ELR (cell line): ENCODE measurements at places on chromosomes 7 and 10.

DNA sequence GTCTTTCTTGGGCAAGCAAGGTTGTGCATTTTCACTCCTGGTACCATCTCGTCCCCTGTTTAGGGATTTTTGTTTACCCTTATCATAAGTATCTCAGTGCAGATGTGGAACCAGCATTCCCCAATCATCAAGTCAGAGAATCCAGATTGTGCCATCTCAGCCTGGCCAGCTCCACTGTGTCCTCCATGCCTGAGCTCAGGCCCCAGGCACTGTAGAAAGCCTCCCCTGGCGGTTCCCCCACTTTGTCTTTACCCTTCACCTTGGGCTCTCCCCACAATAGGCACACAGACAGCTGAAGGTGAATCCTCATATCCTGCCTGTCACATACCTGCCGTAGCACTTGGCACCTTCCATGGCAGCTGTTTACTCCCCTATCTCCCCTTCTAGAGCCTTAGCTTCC, 264.7 kb upstream of the NFE2L3 start:
- no peak for DNase-seq

GRCh38 chr7:12257582-12257981, 46.5 kb downstream of the TMEM106B start:
- peak; percentile 66 for DNase-seq

- DNase-seq: no peak
Measured at GRCh38 chr7:158023681-158024350, 563.8 kb downstream of the PTPRN2 start.

DNA sequence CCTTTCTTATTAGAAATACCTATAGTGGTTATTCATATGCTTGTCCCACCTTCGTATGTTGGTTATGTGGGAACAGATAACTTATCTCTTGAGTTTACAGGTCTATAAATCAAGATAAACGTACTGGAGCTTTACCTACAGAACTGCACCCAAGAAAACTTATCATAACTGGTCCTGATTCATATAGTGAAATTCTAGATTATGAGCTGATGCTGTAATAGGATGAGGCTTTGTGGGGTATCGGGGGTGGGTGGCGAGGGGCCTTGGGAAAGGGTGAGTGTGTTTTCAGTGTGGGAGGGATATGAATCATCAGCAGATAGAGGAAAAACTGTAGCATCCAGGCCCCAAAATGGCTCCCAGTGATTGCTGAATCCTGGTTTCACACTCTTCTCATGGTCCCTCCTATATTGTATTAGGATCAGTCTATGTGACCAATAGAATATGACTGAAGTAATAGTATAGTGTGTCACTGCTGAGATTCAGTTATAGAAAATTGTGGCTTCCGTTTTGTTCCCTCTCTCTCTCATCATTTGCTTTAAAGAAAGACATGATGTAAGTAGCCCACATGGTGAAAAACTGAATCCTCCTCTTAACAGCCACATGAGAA, 706.8 kb upstream of the LRRTM3 start:
- no peak for DNase-seq

- DNase-seq: no peak
Measured at GRCh38 chr10:23200997-23201652, 9.0 kb downstream of the PTF1A start.

GRCh38 chr7:84948634-84949033, 238.2 kb downstream of the SEMA3D start:
- no peak for DNase-seq

DNA sequence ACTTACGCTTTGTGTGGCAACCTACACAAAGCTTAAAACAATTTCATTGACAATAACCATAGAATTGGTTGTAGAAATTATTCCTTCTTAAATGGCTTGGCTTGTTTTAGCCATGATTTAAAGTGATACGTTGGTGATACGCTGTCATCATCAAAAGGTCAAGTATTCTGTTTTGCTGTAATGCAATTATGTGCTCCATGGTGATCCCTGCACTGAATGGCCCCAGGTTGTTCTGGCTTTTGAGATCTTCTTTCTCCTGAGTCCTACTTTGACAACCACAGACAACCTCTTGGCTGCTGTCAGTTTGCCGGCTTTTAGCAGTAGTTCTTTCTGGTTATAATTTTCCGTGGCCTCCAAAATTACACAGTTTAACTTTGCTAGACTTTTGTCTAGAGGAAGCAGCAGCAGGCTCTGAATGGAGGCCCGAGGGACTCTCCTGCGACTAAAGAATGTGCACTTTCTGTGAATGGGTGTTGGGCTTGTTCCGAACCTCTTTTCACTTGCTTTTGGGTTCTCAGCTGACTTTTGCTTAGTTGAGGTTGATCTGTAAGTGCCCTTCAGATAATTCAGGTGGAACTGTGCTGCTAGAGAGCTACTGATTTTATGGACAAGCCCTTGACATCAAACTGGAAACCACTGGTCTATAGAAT, 104.7 kb downstream of the TMEM178B start:
- no peak for DNase-seq

GRCh38 chr10:89421018-89421476, 6.7 kb downstream of the IFIT5 start:
- no peak for DNase-seq

DNA sequence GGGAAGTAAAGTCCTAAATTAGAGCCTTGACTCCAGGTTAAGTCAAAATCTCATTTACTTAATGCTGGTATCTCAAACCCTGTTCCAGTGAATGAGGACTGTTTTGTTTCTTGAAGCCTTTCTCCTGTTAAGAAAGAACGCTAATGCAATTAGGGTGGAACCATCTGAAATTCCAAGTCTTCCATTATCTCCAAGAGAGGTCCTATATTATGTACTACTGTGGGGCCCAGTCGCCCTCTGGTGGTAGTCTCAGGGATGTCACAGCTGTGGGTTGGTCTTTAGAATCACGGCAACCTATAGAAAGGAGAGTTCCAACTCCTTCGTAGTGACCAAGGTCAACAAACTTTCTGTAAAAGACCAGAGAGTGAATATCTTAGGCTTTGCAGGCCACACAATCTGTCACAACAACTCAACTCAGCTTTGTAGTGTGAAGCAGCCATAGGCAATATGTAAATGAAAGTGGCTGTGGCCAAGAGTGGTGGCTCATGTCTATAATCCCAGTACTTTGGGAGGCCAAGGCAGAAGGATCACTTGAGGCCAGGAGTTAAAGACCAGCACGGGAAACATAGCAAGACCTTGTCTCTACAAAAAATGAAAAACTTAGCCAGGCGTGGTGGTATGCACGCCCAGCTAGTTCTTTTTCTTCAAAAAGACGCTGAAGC, 9.3 kb downstream of the RPP38 start:
- peak; percentile 79 for DNase-seq

DNA sequence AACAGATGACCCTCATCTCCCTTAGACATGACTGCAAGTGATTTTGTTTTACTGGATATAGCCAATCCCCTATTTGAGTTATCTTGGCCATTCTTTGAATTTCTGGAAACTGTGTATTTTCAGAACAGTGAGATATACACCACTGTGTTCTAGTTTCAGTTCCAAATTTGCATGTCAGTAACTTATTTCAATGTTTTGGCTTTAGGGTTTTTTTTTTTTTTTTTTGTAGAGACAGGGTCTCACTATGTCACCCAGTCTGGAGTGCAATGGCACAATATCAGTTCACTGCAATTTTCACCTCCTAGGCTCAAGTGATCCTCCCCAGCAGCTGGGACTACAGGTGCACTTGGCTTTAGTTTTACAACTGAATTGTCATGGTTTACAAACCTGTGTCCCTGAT, 67.2 kb downstream of the ATAD1 start:
- no peak for DNase-seq

DNA sequence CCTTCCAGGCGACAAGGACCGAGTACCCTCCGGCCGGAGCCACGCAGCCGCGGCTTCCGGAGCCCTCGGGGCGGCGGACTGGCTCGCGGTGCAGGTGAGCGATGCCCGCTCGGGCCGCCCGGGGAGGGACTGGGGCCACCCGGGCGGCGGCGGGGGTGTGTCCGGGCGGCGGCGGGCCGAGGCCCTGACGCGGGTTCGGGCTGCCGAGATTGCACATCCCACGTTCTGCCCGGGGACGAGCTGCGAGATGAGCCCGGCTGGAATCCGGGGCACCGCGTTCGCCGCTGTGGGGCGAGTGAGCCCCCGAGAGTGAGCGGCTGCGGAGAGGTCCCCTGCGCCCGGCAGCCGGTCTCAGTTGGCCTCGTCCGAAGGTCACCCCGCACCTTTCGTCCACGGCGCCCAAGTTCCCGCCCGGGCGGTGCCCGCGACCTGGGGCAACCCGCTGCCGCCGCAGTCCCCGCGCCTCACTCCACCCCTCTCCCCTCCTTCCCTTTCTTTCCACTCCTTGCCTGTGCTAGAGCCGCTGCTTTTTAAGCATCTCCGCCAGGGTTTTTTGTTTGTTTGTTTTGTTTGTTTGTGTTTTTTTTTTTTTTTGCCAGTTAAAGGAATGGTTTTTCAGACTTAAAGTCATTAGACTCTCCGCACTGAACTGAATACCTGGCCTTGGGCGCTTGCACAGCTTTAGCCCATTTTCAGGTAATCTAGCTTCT, 515 bp downstream of the RALA start:
- DNase-seq: peak; percentile 39

DNA sequence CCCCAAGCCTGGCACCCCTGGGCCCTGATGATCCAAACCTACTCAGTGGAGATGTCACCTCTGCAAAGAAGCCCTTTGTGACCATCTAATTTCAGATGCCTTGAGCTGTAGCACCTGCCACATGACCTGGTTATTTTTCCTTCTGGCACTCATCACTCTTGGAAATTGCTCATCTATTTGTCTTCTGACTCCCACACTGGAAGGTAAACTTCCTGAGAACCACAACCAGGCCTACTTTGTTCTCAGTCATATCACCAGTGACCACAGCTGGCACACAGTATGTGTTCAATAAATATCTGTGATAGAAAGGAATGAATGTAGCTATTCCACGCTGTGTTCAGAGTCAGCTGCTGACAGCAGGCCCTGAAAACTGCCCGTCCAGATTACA, 97.1 kb downstream of the SH3PXD2A start:
- DNase-seq: peak; percentile 80

- peak; percentile 79 for DNase-seq
Measured at GRCh38 chr10:92567952-92568600, 5.8 kb downstream of the IDE start.

- DNase-seq: peak; percentile 81
Measured at GRCh38 chr7:139075031-139075652, 34.4 kb downstream of the ZC3HAV1 start.

GRCh38 chr7:43849047-43849446, 20.3 kb downstream of the MRPS24 start:
- DNase-seq: no peak

- peak; percentile 91 for DNase-seq
Measured at GRCh38 chr10:72688208-72688651, 3.7 kb upstream of the MCU start.
